ENCODE measurements at places on chromosomes 4 and X.

- DNase-seq, result no peak
These were observed 304.9 kb downstream of the GBA3 start for GRCh38 chr4:22997358-22998224.

DNA sequence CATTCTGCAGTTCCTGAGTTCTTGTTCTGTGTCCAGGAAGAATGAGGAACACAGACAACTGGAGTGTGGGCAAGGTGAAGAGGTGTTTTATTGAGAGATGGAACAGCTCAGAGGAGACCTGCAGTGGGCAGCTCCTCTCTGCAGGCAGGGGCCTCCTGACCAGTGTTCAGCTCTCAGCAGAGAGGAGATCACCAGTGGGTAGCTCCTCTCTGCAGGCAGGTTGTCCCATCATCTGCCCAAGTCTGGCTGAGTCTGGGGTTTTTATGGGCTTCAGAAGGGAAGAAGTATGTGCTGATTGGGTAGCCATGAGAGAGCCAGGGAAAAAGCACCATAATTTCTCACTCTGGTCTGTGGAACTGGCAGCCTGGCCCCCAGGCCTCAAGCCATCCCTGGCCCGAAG, 56.0 kb upstream of the RASGEF1B start:
- DNase-seq, result no peak

GRCh38 chrX:67100031-67100884, 443.6 kb upstream of the AR start:
- no peak for DNase-seq

DNA sequence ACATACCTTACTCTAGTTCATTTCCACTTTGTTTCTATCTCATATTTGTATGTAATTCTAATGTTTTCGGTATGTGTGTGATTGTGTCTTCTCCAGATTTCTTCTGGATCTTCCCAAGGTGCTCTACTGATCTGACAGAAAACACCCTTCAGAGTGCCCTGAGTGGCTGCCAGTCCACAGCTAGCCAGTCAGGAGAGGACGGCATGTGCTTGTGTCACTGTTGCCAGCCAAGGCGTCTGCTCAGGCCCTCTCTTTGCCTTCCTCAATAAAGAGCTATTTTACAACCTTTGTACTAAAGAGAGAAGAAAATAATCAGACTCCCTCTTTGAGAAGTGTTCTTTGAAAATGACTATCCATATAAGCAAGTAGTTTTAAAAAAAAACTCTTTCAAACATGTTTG, 29.0 kb downstream of the CD99L2 start:
- DNase-seq, result no peak

GRCh38 chr4:141352909-141353525, 132.3 kb downstream of the ZNF330 start:
- DNase-seq, result no peak

DNA sequence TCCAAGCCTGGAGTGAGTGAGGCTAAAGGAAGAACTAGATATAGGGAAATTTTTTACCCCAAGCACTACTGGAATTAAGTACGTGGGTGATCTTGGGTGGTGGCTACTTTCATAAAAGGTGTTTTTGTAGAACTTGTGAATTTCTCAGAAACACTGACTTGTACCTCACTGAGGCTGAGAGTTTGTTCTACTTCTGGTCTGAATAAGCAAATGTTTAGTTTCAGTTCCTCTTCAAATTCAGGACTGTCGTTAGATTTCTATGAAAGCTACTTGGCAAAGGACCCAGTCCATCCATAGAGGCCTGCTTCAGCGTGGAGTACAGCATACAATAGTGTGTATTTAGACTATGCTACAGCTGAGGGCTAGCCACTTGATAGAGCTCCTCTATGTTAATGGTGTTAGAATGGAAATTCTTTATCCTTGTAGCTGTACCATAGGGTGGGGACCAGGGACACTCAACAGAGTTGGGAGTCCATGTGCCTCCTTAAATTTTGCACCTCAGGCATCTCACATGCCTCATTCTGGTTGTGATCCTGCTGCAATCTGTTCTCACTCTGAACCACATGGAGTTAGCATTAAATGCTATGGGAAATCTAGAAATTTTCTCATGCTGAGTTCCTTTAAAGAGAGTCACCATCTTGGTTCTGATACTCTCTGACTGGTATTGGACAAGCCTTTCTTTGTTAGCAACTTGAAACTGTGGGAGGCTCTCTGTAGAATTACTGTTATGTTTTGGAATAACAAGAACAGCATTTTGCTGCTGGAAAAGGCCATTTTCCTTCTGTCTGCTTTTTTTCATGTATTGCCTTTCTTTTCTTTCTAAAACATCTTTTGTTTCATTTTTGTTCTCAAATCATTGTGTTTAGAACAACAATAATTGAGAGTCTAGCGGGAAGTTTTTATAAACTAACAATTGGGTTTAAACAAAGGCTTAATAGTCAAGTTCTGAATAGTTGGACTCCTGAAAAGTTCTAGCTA, 86.8 kb downstream of the PDGFRA start:
- DNase-seq, result no peak

GRCh38 chrX:54495814-54496516, at the start of gene FGD1:
TSS of gene FGD1 (minus strand) at chrX:54496234. CDS start at chrX:54495432, 802 bp downstream.
- DNase-seq, result no peak

Measured in stimulated activated CD8-positive, alpha-beta memory T cell treated with anti-CD3 and anti-CD28 coated beads, Interleukin-7, amount 100 ng/mL, for 48 hours (primary cell).